KG1 (cell line): ENCODE measurements at places on chromosomes 7 and 10.

- DNase-seq, result no peak
Measured at GRCh38 chr10:6476989-6477388, 103.1 kb downstream of the PRKCQ start.

GRCh38 chr7:69823151-69823744, 225.0 kb downstream of the AUTS2 start:
- DNase-seq, result no peak

- DNase-seq, result no peak
Measured at GRCh38 chr10:16491933-16492332, 29.7 kb downstream of the C1QL3 start.

GRCh38 chr7:116698930-116699721, 27.1 kb downstream of the MET start:
- no peak for DNase-seq

GRCh38 chr10:131513901-131514300, 202.4 kb upstream of the TCERG1L start:
- DNase-seq, result no peak

- DNase-seq, result no peak
Measured at GRCh38 chr7:70408477-70408876, 723.5 kb upstream of the GALNT17 start.

DNA sequence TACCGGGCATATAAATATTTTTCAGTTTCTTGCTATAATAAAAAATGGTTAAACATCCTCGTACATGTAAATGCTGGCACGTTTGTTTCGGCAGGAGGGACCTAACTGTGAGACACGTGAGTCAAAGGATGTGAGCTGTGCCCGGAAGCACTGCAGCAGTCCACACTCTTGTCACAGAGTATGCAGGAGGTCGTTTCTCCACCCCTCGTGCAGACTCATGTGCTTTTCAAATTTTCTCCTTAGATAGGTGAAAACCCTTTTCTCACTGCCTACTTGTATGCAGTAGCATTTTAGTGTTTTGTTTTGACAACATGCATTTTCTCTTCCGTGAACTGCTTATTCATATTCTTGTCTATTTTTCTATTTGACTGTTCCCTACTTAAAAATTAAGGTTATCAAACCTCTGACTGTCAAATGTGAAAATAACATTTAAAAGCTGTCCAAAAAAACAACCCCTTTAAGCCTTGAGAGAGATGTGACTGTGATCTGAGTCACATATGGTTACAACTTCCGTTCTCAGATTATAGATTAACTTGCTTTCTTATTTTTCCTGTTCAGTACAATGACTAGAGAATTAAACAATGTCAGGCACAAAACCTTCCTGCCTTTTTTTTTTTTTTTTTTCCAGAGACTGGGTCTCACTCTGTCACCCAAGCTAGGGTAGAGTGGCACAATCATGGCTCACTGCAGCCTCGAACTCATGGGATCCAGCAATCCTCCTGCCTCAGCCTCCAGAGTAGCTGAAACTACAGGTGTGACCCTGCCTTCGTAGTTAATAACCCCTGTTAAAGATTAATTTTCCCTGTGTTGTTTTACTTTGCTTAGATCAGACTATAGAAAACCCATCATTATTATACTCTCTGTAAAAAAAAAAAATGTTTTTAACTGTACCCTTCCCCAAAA, 45.1 kb downstream of the DPY19L1 start:
- peak; percentile 6 for DNase-seq

DNA sequence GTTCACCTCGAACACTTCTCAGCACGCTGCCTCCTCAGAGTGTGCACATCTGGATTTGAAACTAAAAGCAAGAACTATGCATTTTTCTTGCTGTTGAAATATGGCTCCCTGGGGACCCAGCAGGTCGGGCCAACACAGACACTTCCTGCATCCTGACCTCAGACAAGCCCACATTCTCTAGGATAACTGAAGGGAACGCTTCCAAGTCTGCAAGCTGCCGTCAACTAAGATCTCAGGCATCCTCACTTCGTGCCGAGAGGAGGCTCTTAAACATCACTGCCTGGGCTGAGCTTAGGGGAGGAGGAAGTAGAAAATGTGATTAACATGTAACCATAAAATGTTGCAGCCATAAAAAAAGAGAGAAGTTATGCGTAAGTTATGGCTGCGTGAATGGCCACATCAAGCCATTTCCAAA, 65.5 kb downstream of the PYROXD2 start:
- DNase-seq, result peak; percentile 12

- no peak for DNase-seq
Measured at GRCh38 chr10:43945094-43945730, 296.5 kb upstream of the ZNF32 start.

GRCh38 chr7:46494441-46494840, 573.4 kb upstream of the IGFBP3 start:
- no peak for DNase-seq

DNA sequence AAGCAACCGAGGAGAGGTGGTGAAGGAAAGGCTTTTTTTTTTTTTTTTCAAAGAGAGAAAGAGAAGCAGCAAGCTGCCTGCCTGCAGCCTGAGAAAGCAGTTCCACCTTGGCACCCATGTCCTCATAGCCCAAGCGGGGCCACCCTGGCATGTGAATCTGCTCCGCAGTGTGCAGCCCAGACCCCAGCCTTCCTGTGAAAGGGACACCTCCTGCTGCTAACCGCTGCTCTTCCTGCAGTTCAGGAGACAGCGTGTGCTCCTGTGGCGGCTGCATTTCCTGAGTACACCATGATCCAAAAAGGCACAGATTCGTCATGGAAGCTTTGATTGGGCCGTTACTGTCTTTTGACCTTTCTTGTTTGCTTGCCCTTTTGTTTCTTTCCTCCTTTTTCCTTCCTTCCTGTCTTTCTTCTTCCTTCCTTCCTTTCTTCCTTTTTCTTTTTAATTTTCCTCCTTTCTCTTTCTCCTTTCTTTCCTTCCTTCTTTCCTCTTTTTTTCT, 38.1 kb downstream of the IKZF1 start:
- DNase-seq, result no peak

DNA sequence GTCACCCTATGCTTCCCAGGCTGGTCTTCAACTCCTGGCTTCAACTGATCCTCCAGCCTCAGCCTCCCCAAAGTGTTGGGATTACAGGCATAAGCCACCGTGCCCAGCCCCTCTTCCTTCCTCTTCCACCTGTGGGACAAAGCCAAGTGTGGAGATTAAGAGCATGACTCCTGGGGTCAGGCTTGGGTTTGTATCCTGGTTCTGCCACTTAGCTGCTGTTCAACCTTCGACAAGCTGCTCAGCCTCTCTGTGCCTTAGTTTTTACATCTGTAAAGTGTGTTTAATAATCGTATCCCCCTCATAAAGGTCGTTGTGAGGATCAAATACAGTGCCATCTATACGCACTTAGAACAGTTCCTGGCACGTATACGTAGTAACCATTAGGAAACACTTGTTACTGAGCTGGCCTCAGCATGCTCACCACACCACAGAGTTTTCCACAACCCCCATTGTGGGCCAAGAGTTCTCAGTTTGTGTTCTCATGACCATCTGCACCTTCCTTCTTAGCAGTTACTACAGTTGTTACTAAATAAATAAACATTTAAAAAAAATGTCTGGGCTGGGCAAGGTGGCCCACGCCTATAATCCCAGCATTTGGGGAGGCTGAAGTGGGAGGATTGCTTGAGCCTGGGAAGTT, 140.5 kb upstream of the BTBD16 start:
- no peak for DNase-seq
